Fibroblast of upper back skin (primary cell): ENCODE measurements at places on chromosomes 12 and 14.
A peak's percentile ranks its signal among the peaks of the same experiment; 100 is the strongest.

- DNase-seq = no peak
These were observed 53.5 kb upstream of the WSCD2 start for GRCh38 chr12:108075561-108075960.

DNA sequence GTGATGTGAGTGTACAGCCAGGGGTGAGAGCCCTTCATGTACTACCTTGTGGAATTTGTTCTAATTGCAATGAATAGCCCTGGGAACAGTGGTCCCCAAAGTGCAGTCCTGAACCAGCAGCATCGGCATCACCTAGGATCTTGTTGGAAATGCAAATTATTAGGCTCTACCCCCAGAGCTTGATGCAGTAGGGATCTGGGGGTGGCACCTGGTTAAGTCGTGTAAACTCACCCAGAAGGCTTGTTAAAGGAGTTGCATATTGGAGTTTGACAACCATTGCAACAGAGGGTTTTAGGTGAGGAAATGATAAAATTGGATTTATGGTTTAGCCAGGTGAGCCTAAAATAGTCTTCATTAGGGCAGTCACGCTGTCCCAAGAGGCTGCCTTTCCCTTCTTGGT lies 73.2 kb downstream of the PLEKHG3 start:
- DNase-seq = no peak

- no peak for DNase-seq
These were observed 30.6 kb downstream of the HCAR2 start for GRCh38 chr12:122672515-122672914.

DNA sequence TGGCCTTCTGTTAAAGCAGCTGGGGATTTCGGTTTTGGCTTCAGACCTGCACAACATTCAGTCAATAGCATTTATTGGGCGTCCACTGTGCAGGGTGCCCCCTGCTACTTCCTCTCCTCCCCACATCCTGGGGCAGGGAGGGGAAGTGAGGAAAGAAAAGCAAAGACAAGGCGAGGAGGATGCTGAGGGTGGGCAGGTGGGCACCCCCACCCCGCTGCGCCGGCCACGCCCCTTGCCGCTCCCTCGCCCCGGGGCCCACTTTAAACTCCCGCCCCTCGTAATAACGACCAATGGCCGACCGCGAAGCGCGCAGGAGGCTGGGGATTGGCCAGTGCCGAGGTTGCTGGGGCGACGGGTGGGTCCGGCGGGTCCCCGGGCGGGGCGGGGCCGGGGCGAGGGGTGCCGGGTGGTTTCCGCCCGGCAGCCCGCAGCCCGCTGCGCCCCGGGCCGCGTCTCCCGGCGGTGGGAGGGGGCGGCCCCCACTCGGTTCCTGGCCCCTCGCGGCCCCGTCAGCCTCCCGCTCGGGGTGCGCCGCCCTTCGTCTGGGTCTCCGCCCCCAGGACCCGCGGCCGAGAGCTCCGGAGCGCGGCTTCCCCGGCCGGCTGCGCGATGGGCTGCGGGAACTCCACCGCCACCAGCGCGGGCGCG lies at the start of gene C12orf75:
Gene C12orf75 (plus strand): TSS at position 409 of the 648 bp plus-strand sequence. CDS start 201 bp downstream, at position 610.
- peak; percentile 81 for DNase-seq

- peak; percentile 84 for DNase-seq
These were observed 12.4 kb downstream of the MSI1 start for GRCh38 chr12:120356567-120357030.

DNA sequence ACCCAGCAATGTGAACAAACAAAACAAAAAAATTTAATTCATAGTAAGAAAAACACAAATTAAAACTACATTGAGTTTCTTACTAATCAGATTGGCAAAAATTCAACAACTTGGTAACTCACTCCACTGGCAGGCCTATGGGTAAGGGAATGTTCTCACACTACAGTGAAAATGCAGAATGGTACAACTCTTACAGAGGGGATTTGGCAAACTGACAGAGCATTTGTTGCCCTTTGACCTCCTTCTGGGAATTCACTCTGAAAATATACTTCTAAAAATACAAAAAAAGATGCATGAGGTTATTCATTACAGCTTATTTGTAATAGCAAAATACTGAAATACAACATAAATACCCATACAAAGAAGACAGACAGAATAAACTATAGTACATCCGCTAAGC lies 32.8 kb downstream of the ABCD2 start:
- DNase-seq = no peak

- DNase-seq = no peak
These were observed 35.4 kb downstream of the TESPA1 start for GRCh38 chr12:54949073-54949711.

GRCh38 chr14:85508863-85509262 lies 21.1 kb upstream of the FLRT2 start:
- peak; percentile 10 for DNase-seq

- DNase-seq = no peak
These were observed 55.4 kb downstream of the FBRSL1 start for GRCh38 chr12:132545164-132545953.

DNA sequence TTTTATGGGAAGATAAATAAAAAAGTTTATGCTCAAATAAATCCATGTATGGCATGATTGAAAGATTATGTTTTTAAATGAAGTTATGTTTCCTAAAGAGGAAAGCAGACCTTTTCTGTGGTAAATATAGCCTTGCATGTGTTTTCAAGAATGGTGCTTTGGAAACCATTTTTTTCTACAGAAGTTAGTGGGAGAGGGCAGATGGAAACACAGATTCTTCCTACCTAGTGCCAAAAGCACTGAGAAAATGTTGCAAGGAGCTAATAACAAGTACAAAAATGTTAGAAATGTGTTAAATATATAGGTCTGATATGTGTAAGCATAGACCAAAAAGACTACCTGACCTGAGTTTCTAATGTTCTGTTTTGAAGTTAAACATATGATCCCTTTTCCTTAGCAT lies 24.3 kb downstream of the TECPR2 start:
- no peak for DNase-seq

DNA sequence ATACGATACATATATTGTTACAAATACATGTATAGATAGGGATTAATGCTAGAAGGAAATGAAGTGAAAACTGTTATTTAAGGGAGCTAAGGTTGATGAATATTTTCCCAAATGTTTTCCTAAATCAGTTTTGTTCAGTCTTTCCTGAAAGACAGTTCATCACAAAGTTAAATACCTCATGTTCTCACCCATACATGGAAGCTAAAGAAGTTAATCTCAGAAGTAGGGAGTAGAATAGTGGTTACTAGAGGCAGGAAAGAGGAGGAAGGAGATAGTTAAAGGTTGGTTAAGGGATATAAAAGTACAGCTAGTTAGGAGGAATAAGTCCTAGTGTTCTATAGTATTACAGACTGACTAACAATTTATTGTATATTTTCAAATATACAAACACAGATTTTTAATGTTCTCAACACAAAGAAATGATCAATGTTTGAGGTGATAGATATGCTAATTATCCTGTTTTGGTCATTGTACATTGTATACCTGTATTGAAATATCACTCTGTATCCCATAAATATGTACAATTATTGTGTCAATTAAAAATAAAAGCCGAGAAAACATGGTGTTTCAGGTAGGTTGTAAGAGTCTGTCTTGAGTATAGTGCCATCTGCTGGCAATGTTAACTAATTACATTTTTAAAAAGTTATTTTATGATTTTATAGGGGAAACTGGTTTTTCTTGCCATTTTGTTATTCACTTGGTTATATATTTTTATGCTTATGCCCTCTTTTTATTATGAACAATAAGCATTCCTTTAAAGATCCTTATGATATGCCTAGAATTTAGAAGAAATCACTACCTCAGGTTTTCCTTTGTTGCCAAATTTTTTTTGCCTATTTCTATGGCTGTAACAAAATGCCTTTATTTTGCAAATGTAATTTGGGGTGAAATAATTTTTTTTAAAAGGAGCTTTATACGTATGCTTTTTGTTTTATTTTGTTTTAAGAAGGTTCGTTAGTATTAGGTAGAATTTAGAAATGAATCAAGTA lies 26.9 kb downstream of the ZDHHC17 start:
- peak; percentile 18 for DNase-seq

DNA sequence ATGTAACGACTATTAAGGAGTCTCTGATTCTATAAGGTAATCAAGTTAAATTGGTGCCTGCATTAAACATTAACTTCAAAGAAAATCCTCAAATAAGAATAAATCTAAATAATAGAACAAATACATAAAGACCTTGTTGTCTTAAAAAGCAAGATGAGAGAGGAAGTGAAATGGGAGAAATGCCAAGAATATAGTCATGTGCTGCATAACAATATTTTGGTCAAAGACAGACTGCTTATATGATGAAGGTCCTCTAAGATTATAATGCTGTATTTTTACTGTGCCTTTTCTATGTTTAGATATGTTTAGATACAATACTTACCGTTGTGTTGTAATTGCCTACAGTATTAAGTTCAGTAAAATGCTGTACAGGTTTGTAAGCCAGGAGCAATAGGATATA lies 213.6 kb downstream of the C12orf42 start:
- no peak for DNase-seq

DNA sequence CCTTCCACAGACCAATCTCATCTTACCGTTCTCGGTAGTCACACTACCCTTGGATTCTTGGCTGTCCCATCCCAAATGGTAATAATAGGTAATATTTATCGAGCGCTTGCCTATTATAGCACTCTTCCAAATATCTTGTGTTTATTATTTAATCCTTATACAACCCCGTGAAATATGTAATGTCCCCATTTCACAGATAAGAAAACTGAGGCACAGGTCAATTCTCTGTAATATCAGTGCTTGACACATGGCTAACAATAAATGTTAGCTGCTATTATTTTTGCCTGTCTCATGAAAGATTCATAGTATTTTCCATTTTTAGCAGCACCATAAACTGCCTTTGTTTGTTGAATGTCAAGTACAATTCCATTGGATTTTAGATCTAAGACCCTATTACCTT lies 4.5 kb downstream of the TMX1 start:
- DNase-seq = no peak

- DNase-seq = no peak
These were observed 22.2 kb downstream of the SFSWAP start for GRCh38 chr12:131732996-131733615.

- peak; percentile 58 for DNase-seq
These were observed 160.6 kb downstream of the ADGRD1 start for GRCh38 chr12:131114271-131114670.

DNA sequence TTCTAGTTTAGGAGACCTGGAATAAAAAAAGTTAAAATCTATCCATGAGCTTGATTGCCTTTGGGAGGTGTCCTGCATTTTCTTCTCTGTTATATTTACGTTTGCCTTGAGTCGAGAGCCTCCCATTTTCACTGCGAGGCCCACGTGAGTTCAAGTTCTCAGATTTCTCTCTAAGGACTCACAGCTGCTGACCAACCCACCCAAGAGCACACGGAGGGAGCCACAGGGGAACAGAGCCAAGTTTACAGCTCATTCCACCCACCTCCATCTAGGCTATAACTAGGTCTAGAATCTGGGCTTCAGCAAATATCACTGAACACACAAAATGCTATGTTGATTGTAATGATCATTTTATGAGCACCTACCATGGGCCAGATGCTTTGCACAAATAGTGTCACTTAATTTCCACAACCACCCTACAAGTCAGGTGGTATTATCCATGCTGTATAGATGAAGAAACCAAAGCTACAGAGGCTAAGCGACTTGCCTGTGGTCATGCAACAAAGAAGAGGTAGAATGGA lies 16.7 kb downstream of the ALDH1L2 start:
- peak; percentile 18 for DNase-seq

- DNase-seq = peak; percentile 93
These were observed 126.1 kb downstream of the PELI2 start for GRCh38 chr14:56244138-56244789.

GRCh38 chr12:30047516-30048254 lies 263.9 kb upstream of the TMTC1 start:
- peak; percentile 77 for DNase-seq

GRCh38 chr12:131808744-131809371 lies 19.3 kb upstream of the MMP17 start:
- no peak for DNase-seq

DNA sequence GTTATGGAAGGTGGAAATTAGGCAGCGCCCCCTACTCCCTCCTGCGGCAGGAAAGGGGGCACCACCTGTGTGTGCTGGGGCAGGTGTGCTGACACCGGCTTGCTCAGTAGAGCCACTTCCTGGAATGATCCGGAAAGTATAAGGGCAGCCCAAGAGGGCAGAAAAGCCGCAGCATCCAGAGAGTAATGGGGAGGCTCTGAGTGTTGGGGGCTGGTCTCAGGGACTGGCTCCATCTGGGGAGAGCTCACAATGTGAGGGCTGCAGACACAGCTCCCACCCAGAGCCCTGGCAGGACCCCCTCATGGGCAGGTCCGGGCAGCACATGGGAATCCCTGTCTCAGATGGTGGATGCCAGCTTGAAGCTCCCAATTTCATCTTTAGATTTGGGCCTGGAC lies 187.6 kb upstream of the C14orf180 start:
- no peak for DNase-seq

DNA sequence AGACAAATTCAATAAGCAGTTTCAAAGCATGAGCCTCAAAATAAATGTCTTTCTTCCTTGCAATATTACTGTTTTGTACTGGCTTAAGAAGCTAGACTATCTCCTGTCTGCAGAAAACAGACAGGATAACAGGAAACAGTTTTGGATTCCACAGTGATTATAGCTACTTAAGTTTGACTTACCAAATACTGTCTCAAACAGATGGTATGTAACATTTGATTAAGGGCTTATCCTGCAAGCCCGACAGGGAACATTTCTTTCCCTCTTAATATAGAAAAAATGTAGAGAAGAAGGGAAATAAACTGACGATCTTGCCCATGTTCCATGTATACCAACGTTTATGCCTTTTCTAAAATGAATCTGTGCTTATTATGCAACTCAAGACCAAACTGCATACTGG lies 179.9 kb upstream of the EEA1 start:
- DNase-seq = peak; percentile 81

GRCh38 chr12:41683023-41683422 lies 461.7 kb downstream of the GXYLT1 start:
- no peak for DNase-seq

GRCh38 chr12:130775953-130776856 lies 60.1 kb upstream of the RIMBP2 start:
- DNase-seq = peak; percentile 82

DNA sequence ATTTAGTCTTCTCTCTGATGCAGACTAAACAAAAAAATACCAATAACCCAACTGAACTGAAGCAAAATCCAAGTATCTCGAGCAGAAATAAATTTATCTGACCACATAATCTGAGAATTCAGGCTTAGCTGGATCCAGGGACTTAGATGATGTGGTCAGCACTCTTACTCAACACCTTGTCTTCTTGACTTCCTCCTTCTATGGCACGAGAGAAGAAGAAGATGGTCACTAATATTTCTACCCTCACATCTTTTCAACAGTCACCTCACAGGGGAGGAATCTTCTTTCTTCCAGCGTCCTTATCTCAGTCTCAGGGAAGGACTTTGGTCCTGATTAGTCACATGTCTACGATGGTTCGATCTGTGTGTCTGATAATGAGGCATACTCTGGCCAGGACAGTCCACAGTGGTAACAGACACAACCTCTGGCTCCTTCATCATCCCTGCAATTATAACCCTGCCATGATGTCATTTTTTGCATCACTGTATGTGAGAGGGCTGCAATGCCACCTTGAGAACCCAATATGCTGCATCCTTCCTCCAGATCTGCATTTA lies 15.8 kb downstream of the RGS6 start:
- no peak for DNase-seq
